ENCODE measurements at places on chromosomes 11 and 22.
A peak's percentile ranks its signal among the peaks of the same experiment; 100 is the strongest.

GRCh38 chr22:21074102-21074715 lies 28.5 kb downstream of the LRRC74B start:
- DNase-seq = no peak

GRCh38 chr11:34667810-34668582 lies 47.1 kb downstream of the EHF start:
- DNase-seq = no peak

DNA sequence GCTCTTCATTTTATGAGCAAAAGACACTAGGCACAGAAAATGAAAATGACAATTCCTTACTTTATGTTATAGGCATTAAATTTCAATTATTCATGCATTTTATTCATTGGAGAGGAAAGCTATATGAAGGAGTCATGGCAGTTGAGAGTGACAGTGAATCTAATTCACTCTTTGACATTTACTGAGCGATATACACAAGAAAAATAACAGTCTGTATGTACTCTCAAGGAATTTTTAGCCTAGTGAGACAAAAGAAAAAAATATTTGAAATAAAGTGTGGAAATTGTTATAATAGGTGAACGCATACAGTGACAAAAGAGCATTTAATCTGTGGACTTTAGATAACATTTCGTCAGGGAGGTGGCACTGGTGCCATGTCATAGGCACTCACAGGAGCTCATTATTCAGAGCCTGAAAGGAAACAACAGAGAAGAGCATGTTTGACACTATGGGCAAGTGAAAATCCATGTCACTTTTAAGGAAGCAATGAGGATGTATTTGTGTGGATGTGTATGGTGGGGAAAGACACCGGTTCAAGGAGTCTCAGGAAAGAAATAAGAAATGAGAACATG lies 323.1 kb downstream of the LUZP2 start:
- no peak for DNase-seq

GRCh38 chr11:10518891-10519290 lies 22.1 kb downstream of the RNF141 start:
- no peak for DNase-seq

- no peak for DNase-seq
Measured at GRCh38 chr11:115169251-115169650, 335.0 kb downstream of the CADM1 start.

DNA sequence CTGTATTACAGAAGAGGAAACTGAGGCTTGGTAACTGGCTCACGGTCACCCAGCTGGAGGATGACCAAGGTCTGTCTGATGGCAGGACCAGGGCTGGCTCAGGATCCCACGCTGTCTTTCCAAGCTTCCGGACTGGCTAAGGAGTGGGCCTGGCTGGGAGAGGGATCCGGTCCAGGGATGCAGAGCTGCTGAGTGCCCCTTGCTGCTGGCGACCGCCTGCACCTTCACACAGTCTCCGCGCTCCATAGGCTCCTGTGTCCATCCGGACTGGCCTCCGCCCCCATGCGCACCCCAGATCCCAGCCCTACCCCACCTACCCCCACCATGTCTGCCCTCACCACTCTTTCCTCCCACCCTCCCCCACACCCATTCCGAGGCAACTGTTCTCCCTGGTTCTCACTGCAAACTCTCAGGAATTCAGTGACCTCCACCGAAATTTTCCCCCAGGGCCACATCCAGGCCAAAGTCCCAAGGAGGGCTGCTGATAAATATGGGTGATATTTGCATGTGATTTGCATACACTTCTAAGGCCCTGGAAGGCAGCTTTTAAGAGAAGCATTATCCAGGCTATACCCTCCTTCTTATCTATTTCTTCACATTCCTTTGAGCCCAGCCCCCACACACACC lies 48.5 kb upstream of the SLC35C1 start:
- no peak for DNase-seq

DNA sequence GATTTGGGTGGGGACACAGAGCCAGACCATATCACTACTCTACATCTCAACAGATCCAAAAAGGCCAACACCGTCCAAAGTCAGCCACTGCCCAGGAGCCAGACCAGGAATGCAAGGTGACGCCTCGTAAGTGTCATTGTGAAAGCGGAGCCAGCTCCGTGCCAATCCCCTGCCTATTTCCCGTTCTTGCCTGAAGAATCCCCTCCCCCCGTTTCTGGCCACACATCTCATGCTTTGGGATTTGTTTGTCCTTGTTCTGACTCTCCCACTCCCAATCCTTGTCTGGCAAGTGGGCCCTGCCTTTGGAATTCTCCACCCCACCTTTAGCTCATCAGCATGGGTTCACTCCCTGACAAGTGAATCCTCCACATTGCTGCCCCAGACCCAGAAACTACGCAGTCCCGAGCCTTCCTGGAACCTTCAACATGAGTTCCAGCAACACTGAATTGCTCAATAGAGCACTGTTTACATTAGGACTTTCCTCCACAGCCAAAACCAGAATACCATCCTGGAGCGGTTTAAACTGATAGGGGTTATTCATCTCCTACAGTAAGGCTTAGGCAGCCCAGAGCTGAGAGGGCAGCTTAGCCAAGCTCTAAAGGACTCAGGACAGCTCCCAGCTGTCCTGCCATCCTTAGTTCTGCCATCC lies 6.0 kb upstream of the SLC35C1 start:
- no peak for DNase-seq

DNA sequence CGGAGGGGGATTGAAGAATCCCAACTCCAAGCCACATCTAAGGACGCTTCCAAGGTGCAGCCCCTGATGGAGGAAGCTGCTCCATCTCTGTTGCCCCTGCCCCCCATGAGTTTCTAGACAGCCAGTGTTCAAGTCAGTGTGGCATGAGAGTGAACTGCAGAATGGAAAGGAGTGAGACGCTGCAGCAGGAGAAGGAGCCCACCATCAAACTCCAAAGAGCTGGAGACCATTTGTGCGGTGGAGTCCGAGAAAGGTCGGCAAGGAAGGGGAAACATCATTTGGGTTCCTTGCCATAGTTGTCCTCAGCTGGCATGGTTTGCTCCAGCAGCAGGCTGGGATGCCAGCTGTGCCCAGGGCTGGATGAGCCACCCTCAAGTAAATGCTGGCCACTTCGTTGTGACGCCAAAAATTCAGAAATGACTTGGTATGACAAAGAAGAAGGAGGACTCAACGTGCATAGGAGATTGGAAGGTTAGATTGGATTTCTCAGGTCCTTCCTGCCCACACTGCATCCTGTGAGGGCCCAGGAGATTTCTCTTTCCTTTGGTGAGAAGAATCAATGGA lies 16.4 kb downstream of the APOL2 start:
- no peak for DNase-seq

- DNase-seq = no peak
Measured at GRCh38 chr11:83611031-83611430, 324.9 kb upstream of the CCDC90B start.

DNA sequence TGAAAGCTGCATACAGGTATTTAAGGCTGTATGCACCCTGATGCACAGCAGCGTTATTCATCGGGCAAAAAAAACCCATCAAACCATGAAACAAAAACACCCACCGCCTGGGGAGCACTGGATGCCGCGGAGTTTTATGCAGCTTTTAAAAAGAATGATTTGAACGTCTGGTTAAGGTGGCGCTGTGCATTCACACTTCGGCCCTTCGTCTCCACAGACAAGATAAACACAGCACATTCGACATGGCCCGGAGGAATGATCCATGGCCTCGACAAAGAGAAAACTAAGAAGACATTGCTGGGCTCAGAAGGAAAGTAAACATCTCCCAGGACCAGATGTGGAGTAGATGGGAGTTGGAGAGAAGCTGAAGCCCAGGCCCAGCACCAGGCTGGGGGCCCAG lies 40.8 kb upstream of the GAL start:
- no peak for DNase-seq

DNA sequence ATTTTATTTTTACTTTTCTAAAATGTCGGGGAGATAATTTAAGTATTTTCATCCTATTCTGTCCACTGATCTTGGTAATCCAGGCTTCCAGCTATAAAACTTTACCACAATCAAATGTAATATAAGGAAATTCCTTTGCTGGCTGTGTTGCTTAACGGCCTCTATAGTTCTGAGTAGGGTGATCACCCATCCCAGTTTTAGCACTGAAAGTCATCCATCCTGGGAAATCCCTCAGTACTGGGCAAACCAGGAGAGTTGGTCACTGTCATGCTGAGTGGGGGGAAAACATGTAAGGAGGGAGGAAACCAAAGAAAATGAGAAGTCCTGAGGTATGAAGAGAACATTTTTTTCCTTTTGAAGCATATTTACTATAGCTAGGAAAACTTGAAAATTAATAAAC lies 12.8 kb upstream of the BACE1-AS start:
- no peak for DNase-seq

DNA sequence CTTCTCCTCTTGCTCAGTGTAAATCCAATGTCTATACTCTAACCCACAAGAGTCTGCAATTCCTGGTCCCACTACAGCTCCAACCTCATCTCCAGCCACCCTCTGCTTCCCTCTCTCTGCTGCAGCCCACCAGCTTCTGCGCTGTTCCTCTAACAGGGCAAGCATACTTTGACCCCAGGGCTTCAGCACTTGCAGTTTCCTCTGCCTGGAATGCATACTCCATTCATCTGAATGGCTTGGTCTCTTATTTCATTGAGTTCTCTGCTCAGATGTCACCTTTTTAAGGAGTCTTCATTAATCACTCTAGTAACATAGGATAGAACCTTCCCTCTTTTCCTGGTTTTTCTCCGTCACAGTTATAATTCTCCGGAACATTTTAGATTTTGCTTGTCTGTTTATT lies 141.6 kb downstream of the BUD13 start:
- no peak for DNase-seq

- no peak for DNase-seq
Measured at GRCh38 chr11:15824060-15824459, 532.3 kb downstream of the SOX6 start.

DNA sequence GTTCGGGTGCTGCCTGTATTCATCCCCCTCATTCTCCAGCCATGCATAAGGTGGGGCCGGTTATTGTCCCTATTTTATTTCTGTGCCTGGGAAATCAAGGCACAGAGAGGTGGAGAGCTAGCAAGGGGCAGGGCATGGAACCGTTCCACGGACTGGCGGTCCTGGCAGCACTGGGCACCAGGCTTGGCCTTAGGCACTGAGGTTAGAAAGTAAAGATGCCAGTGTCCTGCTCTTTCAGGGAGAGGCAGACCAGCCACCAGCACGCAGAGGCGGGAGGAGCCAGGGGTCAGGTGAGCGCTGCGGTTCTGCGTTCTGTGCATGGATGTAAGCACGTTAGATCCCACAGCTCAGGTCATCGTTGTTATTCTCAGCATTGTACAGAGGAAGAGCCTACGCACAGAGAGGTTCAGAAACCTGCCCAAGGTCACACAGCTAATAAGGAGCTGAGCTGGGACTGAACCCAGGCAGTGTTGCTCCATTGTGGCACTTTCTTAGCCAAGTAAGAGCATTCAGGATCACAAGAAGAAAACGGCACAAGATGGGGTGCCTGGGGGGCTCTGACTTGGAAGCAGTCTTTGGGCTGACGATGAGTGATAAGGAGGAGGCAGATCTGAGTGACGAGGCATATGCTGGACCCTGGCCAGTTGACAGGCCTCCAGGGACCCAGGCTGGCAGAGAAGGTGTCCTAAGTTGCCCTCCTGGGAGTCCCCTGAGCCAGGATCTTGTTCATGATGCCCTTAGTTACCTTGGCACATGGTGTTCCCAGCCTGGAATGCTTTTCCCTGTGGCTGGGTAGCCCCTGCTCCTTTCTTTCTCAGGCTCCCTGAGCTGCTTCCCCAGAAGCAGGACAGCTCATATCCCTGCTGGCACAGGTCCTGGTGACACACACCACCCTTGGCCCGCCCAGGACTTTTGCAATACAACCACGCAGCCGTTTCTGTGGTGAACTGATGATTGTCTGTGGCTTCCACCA lies 41.1 kb downstream of the OSBPL5 start:
- DNase-seq = no peak

DNA sequence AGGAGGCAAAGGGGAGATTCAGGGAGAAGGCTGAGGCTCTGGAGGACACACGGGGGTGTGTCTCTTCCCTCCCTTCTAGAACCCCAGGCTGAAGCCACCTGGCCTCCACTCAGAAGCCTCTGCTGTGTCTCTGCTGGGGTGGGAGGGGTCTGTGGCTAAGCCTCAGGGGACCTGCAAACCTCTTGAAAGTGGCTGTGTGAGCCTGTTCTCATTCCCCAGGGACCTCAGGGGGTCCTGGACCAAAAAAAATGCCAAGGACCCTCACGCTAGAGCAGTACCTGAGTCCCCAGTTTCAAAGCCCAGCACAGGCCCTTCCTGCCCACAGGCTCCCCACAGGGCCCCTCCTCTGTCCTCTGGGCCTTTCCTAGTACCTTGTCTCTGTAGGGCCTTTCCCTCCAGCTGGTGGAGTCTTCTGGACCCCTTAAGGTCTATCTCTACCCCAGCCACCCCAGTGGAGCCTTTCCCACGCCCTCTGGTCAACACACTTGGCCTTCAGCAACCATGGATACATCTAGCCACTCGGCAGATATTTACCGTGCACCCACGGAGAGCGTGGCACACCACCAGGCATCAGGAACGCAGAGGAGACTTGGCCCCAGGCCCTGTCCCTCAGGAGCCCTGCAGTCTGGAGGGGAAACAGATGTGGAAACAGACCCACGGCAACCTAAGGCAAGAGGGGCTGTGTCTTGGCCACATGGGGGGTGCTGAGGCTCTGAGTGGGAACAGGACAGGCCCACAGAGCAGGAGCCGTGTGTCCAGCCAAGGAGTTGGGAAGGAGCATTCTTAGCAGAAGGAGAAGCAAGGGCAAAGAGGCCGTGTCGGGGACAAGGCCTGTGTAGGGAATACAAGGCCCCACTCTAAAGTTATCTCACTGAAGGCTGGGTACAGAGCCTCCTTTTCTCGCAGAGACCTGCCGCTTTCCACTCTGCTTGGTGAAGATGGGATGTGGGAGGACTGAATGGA lies 18.5 kb downstream of the PLA2G6 start:
- no peak for DNase-seq

DNA sequence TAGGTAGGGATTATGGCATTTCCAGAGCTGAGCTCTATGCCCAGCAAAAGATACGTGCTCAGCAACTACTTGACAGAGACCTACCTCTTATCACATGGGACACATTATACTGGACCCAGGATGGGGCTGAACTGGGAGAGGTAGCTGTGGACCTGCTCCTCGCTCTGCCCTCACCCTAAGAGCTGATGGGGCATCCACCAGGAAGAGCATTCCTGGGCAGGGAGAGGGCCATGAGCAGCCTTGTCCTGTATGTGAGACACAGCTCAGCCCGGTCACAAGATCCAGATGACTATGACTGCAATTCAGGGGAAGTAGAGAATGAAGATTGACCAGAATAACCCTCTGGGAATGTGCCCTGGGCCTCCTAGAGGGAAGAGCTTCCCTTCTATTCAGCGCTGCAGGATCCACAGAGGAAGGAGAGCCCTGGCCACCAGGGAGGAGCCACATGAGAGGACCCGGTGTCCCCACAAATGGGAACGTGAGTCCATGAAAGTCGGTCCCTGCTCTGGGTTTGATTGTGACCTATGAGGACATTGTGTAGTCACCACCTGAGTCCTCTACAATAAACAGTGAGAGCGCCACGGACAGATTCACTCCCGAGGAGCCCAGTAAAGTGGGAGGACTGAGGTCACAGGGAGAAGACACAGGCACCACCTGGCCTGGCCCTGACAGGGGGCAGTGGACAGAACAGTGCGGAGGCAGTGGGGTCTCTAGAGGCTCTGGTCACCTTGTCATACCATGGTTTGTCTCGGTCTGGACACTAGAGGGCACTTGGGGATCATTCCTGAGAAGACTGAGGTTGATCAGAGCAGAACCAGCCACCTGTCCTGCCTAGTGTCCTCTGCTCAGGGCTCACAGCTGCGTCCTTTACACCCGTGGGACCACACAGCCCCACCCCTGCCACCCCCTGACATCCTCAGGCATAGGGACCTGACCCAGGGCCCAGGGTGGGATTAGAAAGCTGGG lies 99.5 kb downstream of the ZNF280B start:
- peak; percentile 33 for DNase-seq

Data from GM12892 (cell line).